CD8-positive, alpha-beta memory T cell (primary cell): ENCODE measurements at places on chromosomes 16 and 17. TPM values are rescaled to one million over a fixed set of nuclear protein-coding genes. Genes with fewer than 3 reads are reported as not detected.

DNA sequence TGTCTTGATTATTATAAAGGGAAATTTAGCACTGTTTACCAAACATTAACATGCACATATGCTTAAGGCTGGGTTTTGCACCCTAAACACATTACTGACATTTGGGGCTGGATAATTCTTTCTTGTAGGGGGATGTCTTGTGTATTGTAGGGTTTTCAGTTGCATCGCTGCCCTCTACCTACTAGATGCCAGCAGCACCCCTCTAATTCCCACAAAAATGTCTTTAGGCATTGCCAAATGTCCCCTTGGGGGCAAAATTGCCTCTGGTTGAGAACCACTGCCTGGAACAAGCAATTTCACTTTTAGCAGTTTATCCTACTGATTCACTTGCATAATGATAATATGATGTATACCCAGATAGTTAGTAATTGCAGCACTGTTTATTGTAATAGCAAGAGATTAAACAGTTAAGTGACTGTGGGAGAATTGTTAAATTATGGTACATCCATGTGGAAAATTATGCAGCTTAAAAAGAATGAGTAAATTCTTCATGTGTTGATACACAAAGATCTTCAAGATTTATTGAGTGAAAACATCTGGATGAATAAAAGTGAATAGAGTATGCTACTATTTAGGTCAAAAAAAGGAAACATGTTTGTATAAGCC is 18.4 kb downstream of the PRSS54 start:
- H3K36me3 ChIP-seq: no peaks in the 10 kb centered on the region
- H3K4me1 ChIP-seq: no peaks in the 10 kb centered on the region
- no peak for DNase-seq
- no peak overlapping the region for H3K27ac ChIP-seq

DNA sequence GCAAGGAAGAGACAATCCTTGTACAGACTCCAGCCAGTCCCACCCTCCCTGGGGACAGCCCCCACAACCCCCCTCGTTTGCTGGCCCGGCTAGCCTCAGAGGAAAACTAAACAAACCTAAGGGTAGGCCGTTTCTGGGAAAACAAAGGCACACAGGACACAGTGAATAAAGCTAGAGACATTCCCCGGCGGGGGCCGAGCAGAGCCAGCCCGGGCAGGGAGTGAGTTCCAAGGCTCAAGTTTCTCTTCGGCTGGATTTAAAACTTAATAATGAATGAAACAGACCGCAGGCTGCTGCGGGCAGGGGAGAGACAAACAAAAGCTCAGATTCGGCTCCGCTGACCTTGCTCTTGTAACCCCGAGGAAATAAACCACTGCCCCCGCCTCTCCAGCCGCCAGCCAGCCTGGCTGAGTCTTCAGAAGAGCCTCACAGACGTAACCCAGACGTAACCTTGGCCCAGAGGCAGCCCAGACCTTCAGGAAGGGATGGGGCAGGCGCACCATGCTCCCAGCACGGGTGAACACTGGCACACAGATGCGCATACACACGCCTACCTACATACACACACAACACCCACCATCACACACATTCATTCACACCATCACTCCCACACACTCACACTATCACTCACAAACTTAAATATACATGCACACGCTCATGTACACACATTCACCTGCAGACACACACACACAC is 216.0 kb downstream of the ZNF423 start:
- no peak overlapping the region for H3K4me3 ChIP-seq
- no peaks in the 10 kb centered on the region for H3K27me3 ChIP-seq
- H3K27ac ChIP-seq: no peak overlapping the region
- H3K36me3 ChIP-seq: no peaks in the 10 kb centered on the region
- H3K4me1 ChIP-seq: no peaks in the 10 kb centered on the region

DNA sequence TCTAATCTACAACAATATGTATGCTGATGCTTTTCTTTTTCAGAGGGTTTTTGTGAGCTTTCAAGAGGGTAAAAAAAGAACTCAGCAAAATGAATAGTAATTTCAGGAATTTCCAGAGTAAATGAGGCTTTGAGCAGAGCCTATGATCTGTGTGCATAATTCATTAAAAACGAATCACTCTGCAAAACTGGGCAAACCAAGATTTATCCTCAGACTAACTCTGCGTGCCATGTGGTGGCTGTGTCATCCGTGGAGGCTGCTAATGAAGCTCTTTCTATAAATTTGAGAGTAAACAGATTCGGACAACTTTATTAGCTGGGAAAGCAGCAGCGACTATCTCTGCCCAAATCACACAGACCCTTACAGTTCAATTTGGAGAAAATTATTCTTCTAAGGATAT is 83.8 kb downstream of the FOXL1 start:
- H3K27me3 ChIP-seq: no peaks in the 10 kb centered on the region
- no peak overlapping the region for H3K4me3 ChIP-seq
- H3K36me3 ChIP-seq: no peaks in the 10 kb centered on the region
- DNase-seq: no peak
- H3K4me1 ChIP-seq: peaks cover 5% of the 10 kb centered on the region

- no peaks in the 10 kb centered on the region for H3K4me1 ChIP-seq
- H3K27ac ChIP-seq: no peak overlapping the region
- no peak for DNase-seq
- no peak overlapping the region for H3K4me3 ChIP-seq
- peaks cover 41% of the 10 kb centered on the region for H3K36me3 ChIP-seq
These were observed 12.3 kb upstream of the CARMIL2 start for GRCh38 chr16:67632415-67633172.

DNA sequence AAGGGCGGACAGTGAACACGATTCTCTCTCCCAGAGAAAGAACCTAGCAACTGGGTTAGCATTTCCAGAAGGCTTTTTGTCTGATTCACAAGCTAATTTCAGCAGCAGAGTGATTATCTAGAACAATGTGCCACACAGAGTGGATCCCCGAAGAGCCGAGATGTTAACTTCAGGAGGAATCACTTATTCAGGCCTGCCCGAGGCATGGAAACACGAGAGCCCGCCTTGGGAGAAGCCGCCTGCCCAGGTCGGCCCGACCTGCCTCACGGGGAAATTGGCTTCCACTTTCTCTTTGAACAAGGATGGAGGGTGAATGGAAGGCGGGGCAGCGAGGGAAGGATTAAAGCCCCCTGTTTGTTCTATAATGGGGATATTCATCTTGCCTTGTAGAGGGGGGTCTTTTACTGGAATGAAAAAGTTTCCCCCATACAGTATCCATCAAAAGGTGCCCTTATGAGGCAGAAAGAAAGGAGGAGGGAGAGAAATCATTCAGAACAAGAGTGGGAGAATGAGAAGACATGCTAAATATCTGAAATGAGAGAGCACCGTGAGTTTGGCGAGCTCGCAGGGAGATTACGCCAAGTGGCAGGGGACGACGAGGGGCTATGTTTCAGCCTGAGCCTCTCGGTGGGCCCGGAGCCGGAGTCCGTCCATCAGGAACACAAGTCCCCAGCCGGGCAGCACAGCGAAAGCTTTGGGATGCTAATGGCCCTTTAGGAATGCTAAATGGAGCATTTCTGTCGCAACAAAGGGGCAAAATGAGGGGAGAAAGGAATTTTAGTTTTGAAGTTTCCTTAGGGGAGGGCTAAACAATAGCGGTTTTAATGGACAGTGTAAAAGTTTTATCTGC is 33.0 kb downstream of the NTN1 start:
- no peak for DNase-seq
- no peaks in the 10 kb centered on the region for H3K36me3 ChIP-seq
- no peak overlapping the region for H3K4me3 ChIP-seq
- H3K4me1 ChIP-seq: no peaks in the 10 kb centered on the region

GRCh38 chr16:78749745-78750268 is 650.4 kb downstream of the WWOX start:
- DNase-seq: peak; percentile 61
- no peaks in the 10 kb centered on the region for H3K36me3 ChIP-seq
- peak overlapping the region; percentile 51 for H3K4me3 ChIP-seq
- H3K27ac ChIP-seq: peak overlapping the region; percentile 25
- H3K27me3 ChIP-seq: no peaks in the 10 kb centered on the region
- peaks cover 37% of the 10 kb centered on the region for H3K4me1 ChIP-seq

GRCh38 chr17:42577532-42578281 is at the start of gene PSMC3IP:
TSS of gene PSMC3IP (minus strand) at chr17:42577729. CDS start at chr17:42577686, 43 bp downstream.
- DNase-seq: peak; percentile 93
- peak within 1 kb of the TSS; percentile 85 for H3K27ac ChIP-seq
- no peaks in the 10 kb centered on the region for H3K27me3 ChIP-seq
- H3K4me3 ChIP-seq: peak within 1 kb of the TSS; percentile 96
- H3K4me1 ChIP-seq: peaks cover 13% of the 10 kb centered on the region

DNA sequence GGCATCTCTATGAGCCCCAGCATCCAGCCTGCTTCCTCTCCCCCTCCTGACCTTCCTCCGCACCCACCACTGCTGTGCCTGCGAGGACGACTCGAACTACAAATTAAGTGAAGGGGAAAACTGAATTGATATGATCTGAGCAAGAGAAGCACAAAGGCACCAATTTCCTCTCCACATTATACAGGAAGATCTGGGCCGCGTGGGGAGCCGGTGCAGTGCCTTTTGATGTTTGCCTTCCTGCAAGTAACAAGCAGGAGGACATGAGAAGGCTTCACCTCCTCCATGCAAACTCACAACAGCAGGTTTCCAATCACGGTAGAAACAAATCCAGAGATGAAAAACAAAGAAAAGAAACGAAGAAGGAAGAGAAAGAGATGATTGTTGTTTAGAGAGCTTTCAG is 57.8 kb upstream of the MMP2 start:
- no peaks in the 10 kb centered on the region for H3K36me3 ChIP-seq
- DNase-seq: no peak
- H3K27ac ChIP-seq: no peak overlapping the region
- no peaks in the 10 kb centered on the region for H3K4me1 ChIP-seq

DNA sequence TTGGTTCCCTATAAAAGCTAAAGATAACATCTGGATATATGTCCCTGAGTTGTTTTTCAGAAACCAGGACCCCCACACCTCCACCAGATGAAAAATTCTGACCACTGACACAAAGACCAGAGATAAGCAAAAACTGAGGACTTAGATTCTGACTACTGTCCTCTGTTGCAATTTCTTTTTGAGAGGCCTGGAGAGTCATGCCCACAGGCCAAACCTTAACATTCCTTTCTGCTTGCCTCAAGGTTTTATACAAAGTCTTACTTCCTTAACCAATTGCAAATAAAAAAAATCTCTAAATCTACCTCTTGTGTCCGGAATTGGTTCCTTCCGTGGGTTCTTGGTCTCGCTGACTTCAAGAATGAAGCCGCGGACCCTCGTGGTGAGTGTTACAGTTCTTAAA is 228.5 kb downstream of the ABCC12 start:
- H3K27ac ChIP-seq: no peak overlapping the region
- H3K4me3 ChIP-seq: no peak overlapping the region
- no peaks in the 10 kb centered on the region for H3K36me3 ChIP-seq
- H3K4me1 ChIP-seq: no peaks in the 10 kb centered on the region

DNA sequence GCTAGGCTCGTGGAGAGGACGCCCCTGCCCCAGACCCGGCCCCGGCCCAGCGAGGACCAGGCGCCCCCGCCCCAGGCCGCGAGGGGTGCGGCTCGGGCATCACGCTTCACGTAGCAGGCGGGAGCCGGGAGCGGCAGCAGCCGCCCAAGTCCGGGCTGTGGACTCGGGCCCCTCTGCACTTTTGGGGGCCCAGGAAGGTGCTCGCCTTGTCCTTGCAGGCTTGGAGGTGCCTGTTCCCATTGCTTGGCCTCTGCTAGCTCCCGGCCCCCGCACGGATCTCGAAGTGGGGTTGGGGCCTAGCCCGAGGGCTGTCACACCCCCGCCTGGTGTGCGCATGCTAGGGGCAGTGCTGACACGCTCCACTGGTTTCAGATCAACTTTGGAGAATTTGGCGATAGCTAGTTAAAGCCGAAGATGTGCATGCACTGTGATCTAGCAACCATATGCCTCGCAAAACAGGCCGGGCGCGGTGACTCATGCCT is 55.7 kb downstream of the WSB1 start:
- no peaks in the 10 kb centered on the region for H3K27me3 ChIP-seq
- H3K4me1 ChIP-seq: peaks cover 10% of the 10 kb centered on the region
- no peak overlapping the region for H3K4me3 ChIP-seq
- H3K27ac ChIP-seq: no peak overlapping the region

- no peak overlapping the region for H3K4me3 ChIP-seq
- H3K4me1 ChIP-seq: peaks cover 6% of the 10 kb centered on the region
- no peaks in the 10 kb centered on the region for H3K27me3 ChIP-seq
- H3K36me3 ChIP-seq: no peaks in the 10 kb centered on the region
- no peak overlapping the region for H3K27ac ChIP-seq
These were observed 97.0 kb upstream of the RBL2 start for GRCh38 chr16:53337294-53337693.

- H3K4me3 ChIP-seq: no peak overlapping the region
- H3K27ac ChIP-seq: no peak overlapping the region
- H3K36me3 ChIP-seq: no peaks in the 10 kb centered on the region
- no peaks in the 10 kb centered on the region for H3K27me3 ChIP-seq
- DNase-seq: no peak
- H3K4me1 ChIP-seq: peaks cover 19% of the 10 kb centered on the region
These were observed 50.5 kb downstream of the GLG1 start for GRCh38 chr16:74556375-74556922.

DNA sequence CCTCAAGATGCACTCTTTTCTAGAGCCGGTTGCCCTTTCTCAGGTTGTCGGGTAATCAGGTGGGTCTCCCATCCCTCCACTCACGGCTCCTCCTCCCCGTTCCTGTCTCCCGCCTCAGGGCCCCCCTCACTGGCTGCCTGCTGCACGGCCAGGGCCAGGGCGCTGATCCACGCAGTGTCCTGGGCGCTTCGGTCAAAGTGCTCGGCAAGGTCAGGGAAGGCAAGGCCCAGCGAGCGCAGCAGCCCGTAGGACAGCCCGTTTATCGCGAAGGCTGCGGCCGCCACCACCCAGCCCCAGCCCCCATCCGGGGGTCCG is 753 bp downstream of the SLC16A11 start:
- H3K4me1 ChIP-seq: peaks cover 30% of the 10 kb centered on the region
- peak overlapping the region; percentile 60 for H3K4me3 ChIP-seq
- H3K27me3 ChIP-seq: no peaks in the 10 kb centered on the region

DNA sequence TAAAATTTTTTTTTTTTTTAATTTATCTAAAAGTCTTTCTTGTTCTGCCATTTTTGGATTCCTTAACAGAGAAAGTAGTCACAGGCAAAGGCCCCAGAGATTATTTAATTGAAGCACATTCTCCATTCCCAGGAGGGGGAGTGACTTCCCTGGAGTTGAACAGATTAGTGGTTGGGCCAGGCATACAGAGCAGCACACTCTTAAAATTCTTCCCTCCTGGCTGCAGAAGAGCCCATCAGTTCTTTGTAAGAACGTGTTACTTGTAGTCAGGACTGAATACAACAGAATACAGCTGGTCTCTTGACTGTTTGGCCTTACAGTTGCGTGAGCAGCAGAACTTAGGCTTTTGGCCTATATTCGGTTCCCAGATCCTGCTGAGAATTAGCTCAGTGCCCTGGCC is 1.8 kb downstream of the ALKBH5 start:
- H3K27ac ChIP-seq: peak overlapping the region; percentile 97
- H3K27me3 ChIP-seq: no peaks in the 10 kb centered on the region
- H3K36me3 ChIP-seq: peaks cover 14% of the 10 kb centered on the region
- H3K4me3 ChIP-seq: peak overlapping the region; percentile 95
- H3K4me1 ChIP-seq: peaks cover 65% of the 10 kb centered on the region
- DNase-seq: no peak

- peaks cover 22% of the 10 kb centered on the region for H3K27me3 ChIP-seq
- H3K4me3 ChIP-seq: no peak overlapping the region
- no peak for DNase-seq
- no peaks in the 10 kb centered on the region for H3K4me1 ChIP-seq
- no peaks in the 10 kb centered on the region for H3K36me3 ChIP-seq
- no peak overlapping the region for H3K27ac ChIP-seq
These were observed 797 bp downstream of the PRCD start for GRCh38 chr17:76540381-76541300.

The DOC2B gene
- total RNA-seq: 0.15 TPM

The NLK gene
- total RNA-seq: 12.8 TPM

The TP53TG3B gene
- total RNA-seq: not detected

The SLC5A11 gene
- total RNA-seq: 0.20 TPM

The CD300H gene
- not detected for total RNA-seq

The XAF1 gene
- 5.8 TPM for total RNA-seq

The RNF157 gene
- 13.9 TPM for total RNA-seq

The UNC13D gene
- total RNA-seq: 143 TPM

The ADAT1 gene
- 57.9 TPM for total RNA-seq
